ENCODE measurements at places on chromosomes 3 and 15.

- DNase-seq, result no peak
Measured at GRCh38 chr3:19945969-19946831, 697 bp upstream of the RAB5A start.

GRCh38 chr3:101070799-101071121 lies 77.5 kb upstream of the ABI3BP start:
- no peak for DNase-seq

GRCh38 chr3:125398952-125399351 lies 23.8 kb upstream of the ZNF148 start:
- no peak for DNase-seq

- DNase-seq, result no peak
Measured at GRCh38 chr3:131960324-131960723, 74.5 kb downstream of the CPNE4 start.

GRCh38 chr3:69088063-69088462 lies 3.3 kb downstream of the ARL6IP5 start:
- no peak for DNase-seq

DNA sequence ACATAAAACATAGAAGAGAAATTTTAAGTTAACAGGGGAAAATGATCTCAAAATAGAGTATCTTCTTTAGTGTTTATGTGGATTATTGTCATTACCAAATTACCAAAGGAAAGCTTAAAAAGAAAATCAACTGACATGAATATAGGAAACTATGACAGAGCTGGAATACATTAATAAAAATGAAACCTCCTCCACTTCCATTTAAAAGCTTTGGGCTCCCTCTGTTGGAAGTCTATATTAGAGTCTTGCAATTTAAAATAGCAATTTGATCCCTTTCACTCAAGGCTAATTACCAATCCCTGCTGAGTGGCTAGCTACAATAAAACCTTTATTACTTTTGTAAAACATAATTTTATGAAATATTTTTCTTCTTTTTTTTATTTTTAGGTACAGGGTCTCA lies 61.4 kb upstream of the IMPG2 start:
- no peak for DNase-seq

DNA sequence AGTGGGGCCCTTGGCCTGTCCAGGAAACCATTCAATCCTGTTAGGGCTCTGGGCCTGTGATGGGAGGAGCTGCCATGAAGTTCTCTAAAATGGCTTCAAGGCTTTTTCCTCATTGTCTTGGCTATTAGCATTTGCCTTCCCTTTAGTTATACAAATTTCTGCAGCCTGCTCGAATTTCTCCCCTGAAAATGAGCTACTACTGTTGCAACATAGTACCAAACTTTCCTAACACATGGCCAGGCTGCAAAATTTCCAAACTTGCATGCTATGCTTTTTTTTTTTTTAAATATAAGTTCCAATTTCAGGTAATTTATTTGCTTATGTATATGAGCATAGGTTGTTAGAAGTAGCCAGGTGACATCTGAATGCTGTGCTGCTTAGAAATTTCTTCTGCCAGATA lies 560.8 kb upstream of the TBL1XR1 start:
- no peak for DNase-seq
